ENCODE measurements at places on chromosomes 16 and 17.

GRCh38 chr16:77885571-77886295 is 97.4 kb downstream of the VAT1L start:
- DNase-seq: no peak

- DNase-seq: no peak
Measured at GRCh38 chr16:8946544-8946943, 17.2 kb downstream of the USP7 start.

DNA sequence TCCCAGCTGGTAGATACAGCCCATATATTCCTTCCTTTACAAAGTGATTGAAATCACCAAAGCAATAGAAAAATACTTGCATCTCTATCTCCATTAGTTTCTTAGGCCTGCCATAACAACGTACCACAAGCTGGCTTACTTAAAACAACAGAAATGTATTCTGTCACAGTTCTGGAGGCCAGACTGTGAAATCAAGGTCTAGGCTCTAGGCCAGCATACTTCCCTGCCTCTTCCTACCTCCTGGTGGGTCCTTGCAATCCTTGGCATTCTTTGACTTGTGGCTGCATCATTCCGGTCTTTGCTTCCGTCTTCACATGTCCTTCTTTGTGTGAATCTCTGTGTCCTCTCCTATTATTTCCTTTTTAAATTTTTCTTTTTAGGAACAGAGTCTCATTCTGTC is 62.5 kb downstream of the ERCC4 start:
- DNase-seq: no peak

DNA sequence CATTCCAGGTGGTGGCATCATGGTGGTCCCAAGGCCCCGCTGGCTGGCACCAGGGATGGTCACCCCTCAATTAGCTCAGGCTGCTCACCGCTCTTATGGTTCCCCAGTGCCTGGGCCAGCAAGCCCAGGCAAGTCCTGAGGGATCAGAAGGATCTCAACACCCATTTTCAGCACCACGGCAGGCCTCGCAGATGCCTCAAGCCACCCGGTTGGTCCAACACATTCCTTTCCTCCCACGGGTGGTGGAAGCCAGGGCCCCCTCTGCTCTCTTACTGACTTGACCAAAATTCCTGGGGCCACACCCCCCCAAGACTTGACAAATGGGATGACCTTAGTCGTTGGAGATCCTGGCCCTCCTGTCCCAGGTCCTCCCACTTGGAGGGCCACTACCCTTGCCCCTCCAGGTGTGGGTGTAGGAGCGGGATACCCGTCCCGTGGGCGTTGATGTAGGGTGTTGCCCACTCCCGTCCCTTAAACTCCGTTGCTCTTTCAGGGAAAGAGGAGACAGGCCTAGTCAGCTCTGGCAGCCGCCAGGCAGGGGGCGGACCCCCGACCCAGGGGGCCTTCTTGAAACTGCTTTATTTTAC is 5.9 kb downstream of the ZNF205 start:
- no peak for DNase-seq

DNA sequence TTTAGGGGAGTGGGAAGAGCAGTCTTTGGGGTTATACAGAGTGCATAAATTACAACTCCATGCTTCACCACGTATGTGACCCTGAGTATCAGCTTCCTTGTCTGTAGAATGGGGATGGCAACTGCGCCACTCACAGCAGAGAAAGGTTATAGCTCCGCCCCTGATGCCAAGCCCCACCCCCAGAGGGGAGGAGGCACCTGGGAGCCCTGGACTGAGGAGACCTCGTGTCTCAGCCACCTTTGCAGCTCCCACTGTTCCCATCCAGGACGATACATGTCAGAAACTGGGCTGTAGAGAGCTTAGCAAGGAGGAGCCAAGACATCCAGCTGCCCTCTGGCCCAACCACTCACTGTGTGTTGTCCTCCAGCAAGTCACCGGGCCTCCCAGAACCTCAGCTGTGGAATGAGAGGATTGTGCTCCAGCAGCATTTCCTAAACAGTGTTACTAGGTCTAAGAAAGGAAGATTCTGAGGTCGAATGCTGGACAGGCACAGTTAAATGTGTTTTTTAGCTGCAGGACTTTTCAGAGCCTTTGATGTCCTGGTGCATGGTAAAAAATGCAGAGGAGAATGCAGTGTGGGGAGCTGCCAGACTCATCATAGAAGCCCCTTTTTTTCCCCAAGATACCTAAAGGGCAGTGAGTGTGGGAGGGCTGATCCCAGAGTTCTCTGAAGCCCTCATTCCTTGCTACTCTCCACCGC is 49.4 kb downstream of the BEAN1 start:
- no peak for DNase-seq

GRCh38 chr17:39069114-39069756 is 82.2 kb downstream of the PLXDC1 start:
- DNase-seq: peak; percentile 64

GRCh38 chr16:31880322-31880979 is 6.8 kb downstream of the ZNF267 start:
- DNase-seq: peak; percentile 36

DNA sequence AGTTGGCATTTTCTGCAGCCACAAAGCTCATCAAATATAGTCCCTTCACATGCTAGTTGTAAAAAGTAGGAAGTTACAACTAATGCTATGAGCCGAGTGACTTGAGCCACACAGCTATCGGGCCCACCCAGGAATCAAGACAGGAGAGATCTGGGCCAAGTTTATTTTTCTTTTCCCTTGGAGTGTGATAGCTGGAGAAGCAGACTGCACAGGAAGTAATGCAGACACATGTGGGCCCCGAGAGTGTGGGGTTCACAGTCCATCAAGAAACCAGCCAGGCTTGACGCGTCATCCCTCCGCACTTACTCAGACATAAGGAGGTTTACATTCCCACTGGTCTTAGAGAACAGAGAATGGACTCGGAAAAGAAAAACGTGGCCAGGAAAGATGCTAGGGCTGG is 403.1 kb upstream of the CDH11 start:
- DNase-seq: no peak

- DNase-seq: no peak
Measured at GRCh38 chr16:21242756-21243155, 9.3 kb downstream of the ANKS4B start.

GRCh38 chr17:47277921-47278320 is 24.3 kb downstream of the ITGB3 start:
- no peak for DNase-seq

GRCh38 chr16:76385601-76386230 is 108.5 kb downstream of the CNTNAP4 start:
- no peak for DNase-seq

DNA sequence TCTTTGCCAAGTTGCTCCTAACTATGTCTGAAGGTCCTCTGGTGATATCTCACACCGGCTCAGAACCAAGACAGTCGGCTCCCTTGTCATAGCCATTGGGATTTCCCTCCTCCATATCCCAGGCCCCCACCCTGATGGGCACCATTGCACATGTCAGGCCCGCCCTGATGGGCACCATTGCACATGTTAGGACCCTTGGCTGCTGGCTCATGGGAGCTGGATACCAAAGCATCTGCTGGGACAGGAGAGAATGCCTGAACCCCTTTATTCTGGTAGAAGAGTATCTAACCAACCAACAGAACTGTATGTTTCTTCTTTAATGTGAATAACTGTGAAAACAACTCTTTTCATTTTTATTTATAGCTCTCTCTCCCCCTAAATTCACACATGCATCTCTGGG is 454.5 kb upstream of the HSBP1 start:
- no peak for DNase-seq

DNA sequence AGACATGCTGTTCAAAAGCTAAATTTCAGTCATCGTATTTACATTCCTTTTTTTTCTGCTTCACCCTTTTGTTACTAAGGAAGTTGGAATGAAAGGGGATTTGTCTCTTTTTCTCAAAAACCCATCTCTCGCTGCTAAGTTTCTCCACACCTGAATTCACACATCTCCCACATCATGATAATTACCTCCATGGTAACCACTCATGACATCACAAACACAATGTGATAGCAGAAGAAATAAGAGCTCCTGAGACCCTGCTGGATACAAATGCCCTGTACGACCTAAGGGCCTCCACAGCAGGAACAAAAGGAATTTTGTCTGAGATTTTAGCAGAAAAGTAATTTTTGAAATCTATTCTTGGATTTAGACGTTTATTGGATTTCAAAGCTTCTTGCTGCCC is 82.6 kb upstream of the GNAO1 start:
- DNase-seq: no peak

GRCh38 chr16:70304892-70305448 is 6.0 kb downstream of the DDX19B start:
- DNase-seq: peak; percentile 60

GRCh38 chr17:76681222-76682137 is 29.3 kb downstream of the MXRA7 start:
- peak; percentile 51 for DNase-seq

GRCh38 chr17:35684055-35684802 is 47.2 kb upstream of the RASL10B start:
- DNase-seq: no peak

GRCh38 chr17:9924735-9925191 is 19.7 kb upstream of the RCVRN start:
- peak; percentile 71 for DNase-seq

DNA sequence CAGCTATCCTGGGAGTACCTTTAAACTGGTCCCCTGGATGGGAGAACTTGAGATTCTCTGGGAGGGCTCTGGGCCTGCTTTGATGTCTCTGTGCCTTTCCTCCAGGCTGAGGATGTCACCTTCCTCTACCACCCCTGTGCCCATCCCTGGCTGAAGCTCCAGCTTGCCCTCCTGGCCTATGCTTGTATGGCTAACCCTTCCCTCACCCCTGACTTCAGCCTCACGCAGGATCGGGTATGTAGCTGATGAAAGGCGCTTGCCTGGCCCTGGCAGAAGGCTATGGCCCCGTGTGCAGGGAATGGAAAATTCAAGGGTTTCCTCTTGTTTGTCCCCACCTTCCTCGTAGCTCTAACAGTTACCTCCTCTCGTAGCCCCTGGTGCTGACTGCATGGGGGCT is 3.0 kb downstream of the TP53I13 start:
- DNase-seq: no peak

DNA sequence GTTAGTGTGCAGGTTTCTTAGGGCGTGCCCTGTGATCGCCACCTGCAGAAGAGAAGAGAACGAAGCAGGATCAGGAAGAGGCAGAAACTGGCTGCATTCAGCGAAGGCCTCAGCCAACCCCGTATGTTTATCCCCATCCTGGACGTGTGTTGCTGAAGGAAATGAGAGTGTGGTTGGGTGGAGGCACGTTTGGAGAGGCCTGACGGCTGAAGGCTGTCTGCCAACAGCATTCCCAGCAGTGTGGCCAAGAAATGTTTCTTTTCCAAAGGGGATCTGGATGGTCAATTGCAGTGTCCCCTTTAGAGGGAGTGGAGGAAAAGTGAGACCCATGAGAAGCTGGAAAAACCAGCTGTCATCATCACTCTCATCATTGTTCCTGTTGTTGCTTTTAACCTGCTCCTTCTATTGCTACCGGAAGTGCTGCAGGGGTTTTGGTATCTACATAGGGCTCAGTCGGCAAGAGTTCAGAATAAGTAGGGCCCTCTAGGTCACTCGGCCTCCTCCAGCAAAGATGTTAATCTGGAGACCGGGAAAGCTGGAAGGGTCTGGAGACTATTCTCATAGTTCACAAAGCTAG is 46.5 kb upstream of the SLC47A1 start:
- no peak for DNase-seq

- DNase-seq: no peak
Measured at GRCh38 chr17:65423346-65424140, 137.9 kb downstream of the AXIN2 start.

DNA sequence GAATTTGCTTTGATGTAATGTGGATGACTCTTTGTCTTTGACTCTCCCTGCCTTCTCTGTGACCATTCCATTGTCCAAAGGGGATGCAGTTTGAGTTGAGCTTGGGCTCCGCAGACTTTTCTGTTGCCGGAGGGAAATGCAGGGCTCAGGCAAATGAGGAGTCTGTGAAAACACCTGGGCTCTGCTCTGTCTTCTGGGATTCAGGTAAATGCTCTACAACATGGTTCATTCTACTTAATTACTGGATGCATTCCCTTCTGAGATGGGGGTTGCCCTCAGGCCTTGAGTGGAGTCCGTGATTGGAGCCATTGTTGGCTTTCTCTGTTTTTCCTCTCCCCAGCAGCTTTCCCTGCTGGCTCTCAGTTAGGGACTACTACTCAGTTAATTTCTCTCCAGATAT is 26.4 kb upstream of the SPNS2 start:
- no peak for DNase-seq

- DNase-seq: peak; percentile 44
Measured at GRCh38 chr17:64025732-64026294, 5.4 kb upstream of the ICAM2 start.

DNA sequence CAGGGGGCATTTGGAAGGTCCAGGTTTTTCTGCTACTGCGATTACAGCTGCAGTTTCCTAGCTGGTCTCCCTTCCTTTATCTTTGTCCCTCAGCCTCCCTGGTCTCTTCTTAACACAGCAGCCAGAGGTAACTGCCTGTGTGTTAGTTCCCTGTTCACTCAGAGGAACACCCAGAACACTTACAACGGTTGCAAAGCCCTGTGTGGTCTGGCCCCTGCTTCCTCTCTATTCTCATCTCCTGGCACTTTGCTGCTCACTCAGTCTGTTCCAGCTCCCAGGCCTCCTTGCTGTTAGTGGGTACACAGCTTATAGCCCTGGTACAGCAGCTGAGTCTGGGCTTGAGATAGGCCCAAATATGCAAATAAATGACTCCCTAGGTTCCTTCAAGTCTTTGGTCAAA is 16.4 kb downstream of the NTN1 start:
- DNase-seq: no peak

DNA sequence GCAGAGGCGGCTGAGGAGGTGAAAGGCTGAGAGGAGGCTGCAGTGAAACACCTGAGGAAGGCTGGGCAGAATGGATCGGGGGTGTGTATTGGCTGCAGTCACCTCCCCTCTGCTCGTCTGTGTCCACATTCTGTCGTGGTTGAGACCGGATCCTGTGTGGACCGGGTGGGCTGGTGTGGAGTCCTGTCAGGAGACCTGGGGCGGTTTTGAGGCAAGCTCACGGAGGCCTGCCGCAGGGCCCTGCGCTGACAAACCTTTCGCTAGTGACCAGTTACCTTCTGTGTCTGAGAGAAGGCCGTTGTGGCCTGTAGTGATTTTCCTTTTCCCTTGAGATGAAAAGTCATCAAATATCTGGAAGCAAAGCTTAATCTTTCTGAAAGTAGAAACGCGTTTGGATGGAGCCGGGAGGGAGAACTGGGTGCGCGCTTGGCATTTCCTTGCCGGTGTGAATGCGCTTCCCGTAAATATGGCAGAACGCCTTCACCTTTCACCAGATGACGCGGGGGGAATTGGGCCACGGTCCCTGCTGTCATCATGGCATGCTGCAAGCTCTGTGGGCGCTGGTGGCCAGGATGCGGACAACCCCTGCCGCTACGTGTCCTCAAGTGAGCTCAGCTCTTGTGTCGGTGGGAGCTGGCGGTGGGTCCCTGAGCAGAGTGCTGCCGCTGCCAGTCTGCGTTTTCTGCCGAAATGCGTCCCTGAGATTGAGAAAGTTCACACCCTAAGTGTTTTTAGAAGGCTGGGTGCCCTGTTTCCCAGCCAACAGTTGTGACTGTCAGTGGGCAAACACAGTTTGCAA is 6.3 kb downstream of the BANP start:
- no peak for DNase-seq

DNA sequence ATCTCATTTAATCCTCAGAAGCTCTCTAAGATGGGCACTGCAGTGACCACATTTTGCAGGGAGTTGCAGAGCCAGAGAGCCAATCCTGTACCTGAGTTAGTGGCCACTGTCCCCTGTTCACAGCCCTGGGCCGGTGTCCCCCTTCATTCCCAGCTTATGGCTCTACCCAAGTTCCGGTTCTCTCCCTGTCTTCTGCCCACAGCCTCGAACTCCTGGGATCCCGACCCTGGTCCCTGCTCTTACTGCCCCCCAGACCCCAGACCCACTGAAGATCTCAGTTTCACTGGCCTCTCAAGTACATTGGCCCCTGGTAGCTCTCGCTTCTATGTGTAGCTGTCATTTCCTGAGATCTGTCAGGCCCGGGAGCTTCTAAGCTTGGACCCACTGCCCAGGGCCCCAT is 12.2 kb downstream of the ASGR2 start:
- no peak for DNase-seq
